A549 treated with ZK216348 at 1 μM for 4 hours (cell line): ENCODE measurements at places on chromosomes 7 and 10. TPM values are rescaled to one million over a fixed set of nuclear protein-coding genes. Genes with fewer than 3 reads are reported as not detected.

ADCY1 gene
- total RNA-seq = 1.4 to 2.9 TPM (median 2.2 TPM) in 5 replicates

TMEM229A gene
- total RNA-seq = not detected in 5 replicates

TMEM273 gene
- not detected in 5 replicates for total RNA-seq

ADAM12 gene
- 2.9 to 6.0 TPM (median 4.1 TPM) in 5 replicates for total RNA-seq

PPP1R3C gene
- 21.0 to 26.7 TPM (median 22.6 TPM) in 5 replicates for total RNA-seq

METTL2B gene
- total RNA-seq = 17.9 to 25.7 TPM (median 23.4 TPM) in 5 replicates

VPS50 gene
- 5.3 to 7.4 TPM (median 6.7 TPM) in 5 replicates for total RNA-seq

FOXI2 gene
- total RNA-seq = not detected in 5 replicates

CYP2E1 gene
- total RNA-seq = 0.26 to 0.37 TPM (median 0.31 TPM) in 4 of 5 replicates, not detected in the other

TRIM73 gene
- 1.4 to 3.1 TPM (median 2.5 TPM) in 5 replicates for total RNA-seq

CCDC172 gene
- not detected in 5 replicates for total RNA-seq

SPDYE9 gene
- total RNA-seq = not detected in 5 replicates
